Upper lobe of right lung (tissue), 1 donor: ENCODE measurements at places on chromosomes 2 and 18.

- no peak for DNase-seq
These were observed 259.3 kb downstream of the NEDD4L start for GRCh38 chr18:58303363-58303762.

DNA sequence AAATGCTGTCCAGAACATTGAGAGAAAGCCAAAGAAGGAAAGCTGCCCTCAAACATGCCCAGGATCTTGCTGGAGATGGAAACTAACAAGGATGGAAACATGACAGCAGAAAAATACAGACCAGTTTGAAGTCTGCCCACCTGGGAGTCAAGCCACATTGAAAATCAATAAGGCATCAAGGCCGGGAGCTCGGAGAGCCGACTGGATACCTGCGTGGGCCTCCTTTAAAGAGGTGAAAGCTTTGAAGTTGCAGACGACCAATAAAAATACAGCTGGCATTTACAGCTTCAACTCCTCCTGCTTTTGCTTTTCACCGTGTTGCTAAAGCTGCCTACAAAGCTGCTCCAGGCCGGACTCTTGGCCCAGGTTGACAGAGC is 279.7 kb downstream of the SRBD1 start:
- DNase-seq = no peak

DNA sequence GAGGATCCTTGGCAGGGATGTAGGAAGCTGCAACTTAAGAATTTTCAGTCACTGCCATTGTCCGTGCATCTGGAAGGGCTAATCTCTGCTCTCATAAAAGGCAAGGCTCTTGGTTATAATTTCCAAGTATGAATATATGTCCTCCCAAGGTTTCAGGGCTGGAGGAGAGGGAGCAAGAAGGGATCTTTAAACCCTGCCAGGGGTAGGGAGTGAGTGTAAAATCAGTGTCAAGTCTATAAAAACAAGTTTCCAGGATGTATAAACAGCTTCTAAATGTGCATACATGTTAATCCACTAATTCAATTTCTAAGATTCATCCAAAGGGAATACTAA is 110.2 kb upstream of the CYRIA start:
- no peak for DNase-seq

GRCh38 chr18:64090876-64091275 is 58.0 kb downstream of the LINC00305 start:
- no peak for DNase-seq

DNA sequence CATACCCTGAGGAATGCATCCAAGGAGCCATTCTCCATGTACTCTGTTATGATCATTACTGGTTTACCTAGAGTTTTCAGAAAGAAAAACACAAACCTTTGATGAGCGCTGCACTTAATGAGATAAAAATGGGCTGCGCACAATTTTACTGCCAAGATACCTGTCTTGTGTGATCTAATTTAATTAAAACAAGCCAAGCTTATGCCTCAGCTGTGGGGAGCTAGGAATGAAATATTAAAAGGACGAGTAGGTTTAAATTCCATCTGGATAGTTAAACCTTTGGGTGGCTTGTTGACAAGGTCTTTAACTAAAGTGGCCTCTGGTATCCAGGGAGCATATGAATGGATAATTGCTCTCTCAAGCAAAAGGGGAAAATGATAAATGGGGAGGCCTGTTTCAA is 135.0 kb downstream of the EPHA4 start:
- DNase-seq = no peak
